ELF-1 (cell line): ENCODE measurements at places on chromosomes 16 and 17.

GRCh38 chr17:9987779-9988585, 82.9 kb upstream of the RCVRN start:
- peak; percentile 59 for DNase-seq

GRCh38 chr16:11264155-11264832, 4.8 kb downstream of the TNP2 start:
- no peak for DNase-seq

DNA sequence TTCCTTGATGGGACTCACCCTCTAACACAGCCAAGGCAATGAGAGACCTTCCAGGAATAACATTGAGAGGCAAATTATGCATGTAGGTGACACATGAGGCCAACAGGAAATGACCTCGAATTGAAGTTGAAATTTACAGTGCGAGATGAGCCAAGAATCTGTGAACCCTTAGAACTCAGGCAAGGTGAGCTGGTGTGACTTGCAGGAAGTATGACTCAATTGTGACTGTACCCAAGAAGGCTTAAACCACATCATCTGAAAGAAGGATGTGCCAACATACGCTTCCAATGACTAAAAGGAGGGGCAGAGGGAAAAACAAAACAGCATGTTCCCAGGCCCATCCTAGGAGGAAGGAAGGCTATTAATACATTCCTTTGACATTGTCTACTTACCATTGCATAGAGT, 44.8 kb downstream of the PITPNC1 start:
- no peak for DNase-seq

DNA sequence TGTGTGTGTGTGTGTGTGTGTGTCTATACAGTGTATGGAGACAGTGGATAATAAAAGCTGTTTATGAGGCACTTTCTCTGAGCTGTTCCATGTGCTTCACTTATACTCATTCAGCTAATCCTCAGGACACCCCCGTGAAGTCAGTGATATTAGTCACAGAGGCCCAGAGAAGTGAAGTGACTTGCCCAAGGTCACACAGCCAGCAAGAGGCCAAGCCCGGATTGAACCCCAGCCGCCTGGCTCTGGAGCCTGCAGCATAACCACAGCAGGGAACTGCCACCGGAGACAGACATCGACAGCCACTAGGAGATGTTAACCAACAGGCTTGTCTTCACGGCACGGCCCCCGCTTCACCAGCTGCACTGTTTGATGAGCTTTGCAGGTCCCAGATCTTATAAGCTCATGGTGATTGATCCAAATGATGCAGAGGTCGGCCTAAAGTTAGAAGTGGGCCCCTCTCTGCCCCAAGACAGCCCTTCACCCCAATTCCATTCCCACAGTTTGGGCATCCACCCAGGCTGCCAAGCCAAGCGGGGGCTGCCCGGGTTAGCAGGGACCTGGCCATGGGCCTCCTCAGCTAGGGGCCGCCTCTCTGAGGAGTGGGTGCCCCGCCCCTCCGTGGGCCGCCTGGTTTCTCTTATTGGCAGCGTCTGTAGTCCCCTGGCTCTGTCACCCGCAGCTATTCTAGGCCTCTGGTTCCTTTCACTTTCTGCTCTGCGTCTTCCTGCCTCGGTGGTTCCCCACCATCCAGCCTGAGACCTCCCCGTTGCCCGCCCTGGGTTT, 30.9 kb downstream of the SOCS1 start:
- DNase-seq: no peak

DNA sequence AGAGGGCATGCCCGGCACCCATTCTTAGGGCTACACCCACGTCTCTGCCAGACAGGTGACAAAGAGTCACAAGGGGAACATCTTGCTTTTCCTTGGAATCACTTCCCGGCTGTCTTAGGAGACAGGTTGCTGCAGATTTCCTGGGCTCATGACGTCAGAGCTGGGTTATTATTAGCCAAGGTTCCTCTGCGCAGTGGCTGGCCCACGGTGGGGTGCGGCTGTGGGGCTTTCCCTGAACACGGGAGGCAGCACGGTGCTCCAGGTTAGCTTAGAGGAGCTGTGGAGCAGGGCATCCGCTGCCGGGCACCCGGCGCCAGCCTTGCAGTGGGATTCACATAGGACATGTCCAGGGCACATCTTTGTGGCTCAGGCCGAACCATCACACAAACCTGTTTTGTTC, 118.0 kb upstream of the PLCG2 start:
- no peak for DNase-seq
